Cortex of kidney (tissue), 1 donor: ENCODE measurements at places on chromosomes 2 and 18.

DNA sequence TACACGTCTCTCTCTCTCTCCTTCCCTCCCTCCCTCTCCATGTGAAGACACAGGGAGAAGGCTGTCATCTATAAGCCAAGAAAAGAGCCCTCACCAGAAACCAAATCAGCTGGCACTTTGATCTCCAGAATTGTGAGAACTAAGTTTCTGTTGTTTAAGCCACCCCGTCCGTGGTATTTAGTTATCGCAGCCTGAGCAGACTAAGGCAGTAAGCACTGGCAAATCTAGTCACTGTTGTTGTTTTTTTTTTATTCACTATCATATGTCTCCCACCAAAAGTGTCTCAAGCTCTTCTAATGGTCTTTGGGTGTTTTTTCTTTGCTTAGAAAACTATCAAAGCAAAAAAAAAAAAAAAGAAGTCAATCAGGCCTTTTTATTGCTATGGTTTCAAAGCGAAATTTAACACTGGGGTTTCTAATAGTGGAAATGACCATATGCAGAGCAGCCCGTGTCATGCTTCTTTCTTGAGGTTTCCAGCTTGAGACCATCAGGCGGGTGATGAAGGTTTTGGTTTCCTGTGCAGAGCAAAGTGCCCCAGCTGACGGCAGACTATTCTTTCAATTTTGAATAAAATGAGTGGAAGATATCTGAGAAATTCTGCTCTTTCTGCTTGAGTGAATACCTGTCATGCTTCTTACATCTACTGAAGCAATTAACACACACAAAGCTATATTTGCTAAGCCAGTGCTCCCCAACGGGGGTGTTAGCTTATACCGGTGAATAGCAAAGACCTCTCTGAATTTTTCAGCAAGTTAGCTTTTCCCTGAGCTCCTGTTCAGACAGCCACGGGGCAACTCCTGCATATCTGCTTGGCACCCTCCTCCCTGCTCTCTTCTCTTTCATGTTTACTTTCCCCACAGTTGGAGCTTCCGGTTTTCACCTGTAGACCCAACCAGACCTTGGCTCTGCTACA is 394.1 kb upstream of the ATP5MC3 start:
- no peak for DNase-seq

GRCh38 chr2:122139739-122140420 is 384.4 kb downstream of the TSN start:
- no peak for DNase-seq

DNA sequence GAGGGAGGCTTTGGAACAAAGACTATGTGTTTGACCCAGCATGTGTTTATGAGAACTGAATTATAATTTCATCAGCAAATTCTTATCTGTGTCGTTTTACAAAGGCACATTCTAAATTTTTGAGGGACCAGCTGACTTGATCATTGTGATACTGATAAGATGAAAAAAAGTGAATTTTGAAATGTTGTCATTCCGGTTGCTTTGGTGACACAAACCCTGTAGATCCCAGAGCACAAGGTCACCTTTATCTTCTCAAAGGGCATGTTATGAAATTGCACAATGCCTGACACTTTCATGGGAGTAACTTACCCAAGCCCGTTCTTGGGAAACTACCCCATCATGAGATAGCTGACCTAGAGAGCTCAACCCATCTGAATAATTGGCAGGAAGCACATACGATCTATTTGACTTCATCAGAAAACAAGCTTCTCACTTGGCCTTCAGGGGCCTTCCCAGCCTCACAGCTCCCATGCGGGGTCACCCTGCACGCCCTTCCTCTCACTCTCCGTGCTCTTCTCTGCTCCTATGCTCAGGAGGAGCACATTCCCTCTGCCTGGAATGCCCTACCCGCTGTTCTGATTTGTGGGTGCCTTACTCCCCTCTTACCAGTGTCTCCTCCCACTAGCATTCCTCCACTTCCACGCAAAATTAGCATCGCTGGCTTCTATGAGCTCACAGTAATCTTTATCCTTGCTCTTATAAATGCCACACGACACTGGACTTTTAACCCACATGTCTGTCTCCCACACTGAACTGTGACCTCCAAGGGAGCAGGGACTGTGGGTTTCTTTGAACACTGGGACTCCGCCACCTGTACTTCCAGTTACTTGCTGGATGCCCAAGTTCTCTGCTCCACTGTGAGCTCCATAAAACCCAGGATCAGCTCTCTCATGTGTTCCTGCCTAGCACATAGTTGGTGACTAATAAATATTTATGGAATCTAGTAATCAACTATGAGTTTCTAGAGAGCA is 555.8 kb upstream of the ID2 start:
- DNase-seq: no peak

DNA sequence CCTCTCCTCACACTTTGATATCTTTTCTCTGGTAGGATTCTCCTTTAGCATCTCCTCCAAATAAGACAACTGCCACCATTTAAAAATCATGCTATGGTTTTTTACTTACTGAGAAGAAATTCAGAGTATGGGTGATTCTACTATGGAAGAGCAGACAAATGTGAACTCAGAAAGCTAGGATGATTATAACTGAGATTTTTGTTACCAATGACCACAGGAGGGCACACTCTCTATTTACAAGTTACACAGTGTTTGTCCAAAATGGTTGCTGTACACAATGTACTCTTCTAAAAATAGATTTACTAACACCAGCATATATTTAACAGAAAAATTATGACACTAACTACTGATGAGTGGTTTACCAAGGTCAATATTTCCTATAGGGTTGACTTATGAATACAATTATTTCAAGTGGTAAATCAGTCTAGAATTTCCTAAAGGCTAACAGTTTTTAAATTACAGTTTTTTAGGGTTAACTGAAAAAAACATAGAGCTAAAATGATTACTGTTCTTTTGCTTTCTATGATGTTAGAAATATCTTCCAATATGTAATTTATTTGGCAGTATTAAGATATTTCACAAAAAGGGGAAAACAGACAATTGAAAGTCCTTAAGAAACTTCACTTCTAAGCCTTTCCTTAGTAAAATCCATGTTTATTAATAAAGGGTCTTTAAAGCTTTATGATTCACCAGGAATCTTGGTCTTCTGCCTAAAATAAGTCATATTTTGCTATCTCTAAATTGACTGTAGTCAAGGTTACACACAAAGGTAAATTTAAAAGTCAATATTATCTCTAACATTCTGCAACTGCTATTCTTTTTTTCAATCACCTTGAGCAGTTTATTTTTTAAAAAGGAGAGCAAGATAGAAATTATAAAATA is 57.2 kb downstream of the MAP4K3 start:
- no peak for DNase-seq

GRCh38 chr2:48983551-48983950 is 170.8 kb downstream of the FSHR start:
- DNase-seq: no peak

GRCh38 chr2:21687589-21687988 is 563.8 kb downstream of the TDRD15 start:
- no peak for DNase-seq

DNA sequence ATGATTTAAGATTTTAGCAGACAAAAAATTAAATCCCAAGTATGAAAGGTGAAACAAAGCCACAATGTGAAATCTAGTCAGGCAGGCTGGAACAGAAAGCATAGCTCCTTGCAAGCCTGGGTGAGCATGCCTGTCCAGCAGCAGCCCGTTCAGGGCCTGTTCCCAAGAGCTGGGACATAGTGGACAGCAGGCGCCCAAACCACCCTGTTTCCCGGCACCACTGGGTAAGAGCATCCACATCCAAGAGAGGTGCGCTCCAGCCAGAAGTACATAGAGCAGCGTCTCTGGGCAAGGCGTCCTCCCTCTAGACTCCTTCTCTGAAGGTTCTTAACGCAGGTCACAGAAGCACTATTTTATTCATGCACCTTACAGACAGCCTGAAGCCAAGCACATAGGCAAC is 80.8 kb downstream of the DNER start:
- no peak for DNase-seq

- DNase-seq: no peak
Observed at GRCh38 chr2:241128266-241128665, 21.0 kb downstream of the PASK start.

DNA sequence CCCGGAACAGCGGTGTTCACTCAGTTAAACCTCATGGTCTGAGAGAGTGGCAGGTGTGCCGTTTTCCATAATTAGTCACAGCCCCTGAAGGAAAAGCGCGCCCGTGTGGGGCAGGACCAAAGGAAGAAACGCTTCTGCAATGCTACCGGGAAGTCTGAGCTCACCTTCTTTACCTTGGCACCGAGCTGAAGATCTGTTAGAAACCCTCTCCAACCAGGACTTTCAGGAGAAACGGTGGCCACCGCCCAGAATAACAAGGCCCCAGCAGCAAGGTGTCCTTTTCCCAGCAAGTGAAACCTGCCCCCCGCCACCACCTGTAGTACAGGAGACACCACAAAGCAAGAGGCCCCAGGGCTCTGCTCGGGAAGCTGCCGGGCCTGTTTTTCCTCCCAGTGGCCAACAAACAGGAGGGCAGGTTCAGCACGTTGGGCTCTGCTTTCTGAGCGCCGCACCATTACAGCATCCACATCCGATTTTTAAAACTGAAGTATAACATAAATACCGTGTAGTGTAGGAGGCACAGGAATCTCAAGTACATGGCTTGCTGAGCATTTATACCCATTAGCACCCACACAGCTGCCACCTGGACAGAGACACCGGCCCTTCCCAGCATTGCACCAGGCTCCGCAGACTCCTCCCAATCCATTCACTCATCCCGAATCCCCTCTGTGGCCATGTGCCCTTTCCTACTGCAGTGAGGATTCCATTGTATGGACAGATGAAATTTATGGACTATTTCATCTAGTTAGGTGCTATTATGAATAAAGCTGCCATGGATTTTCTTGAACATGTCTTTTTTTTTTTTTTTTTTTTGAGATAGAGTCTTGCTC is 121.8 kb upstream of the RIOK3 start:
- DNase-seq: no peak

GRCh38 chr2:70381235-70381634 is 79.4 kb upstream of the FAM136A start:
- DNase-seq: no peak

DNA sequence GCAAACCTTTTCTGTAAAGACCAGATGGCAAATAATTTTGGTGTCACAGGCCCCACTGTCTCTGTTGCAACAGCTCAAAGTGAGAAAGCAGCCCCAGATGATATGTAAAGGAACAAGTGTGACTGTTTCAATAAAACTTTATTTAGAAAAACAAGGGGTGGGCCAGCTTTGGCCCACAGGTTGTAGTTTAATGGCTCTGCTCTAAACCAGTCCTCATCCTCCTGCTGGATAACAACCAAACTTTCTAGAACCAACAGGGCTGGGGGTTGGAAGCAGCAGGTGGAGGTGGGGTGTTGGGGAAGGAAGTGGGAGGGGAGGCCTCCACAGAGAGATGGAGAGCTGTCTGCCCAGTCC is 28.8 kb upstream of the INHBB start:
- no peak for DNase-seq

- no peak for DNase-seq
Observed at GRCh38 chr2:84378960-84379359, 80.1 kb downstream of the SUCLG1 start.

DNA sequence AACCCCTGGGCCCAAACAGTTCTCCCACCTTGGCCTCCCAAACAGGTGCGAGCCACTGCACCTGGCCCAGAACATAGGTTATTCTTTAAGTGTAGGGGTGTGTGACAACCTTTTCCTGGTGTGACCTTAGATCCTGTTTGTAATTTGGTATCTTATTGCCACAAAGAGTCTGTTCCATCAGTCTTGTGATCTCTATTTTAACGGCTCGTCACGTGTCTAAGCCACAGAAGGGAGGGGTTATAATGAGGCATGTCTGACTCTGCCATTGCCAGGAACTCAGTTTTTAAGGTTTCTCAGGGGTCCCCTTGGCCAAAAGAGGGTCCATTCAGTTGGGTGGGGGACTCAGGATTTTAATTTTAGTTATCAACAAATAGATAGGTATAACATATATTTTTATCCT is 4.4 kb upstream of the ALS2 start:
- DNase-seq: no peak

- no peak for DNase-seq
Observed at GRCh38 chr2:63614983-63615945, 26.5 kb downstream of the MDH1 start.

- DNase-seq: no peak
Observed at GRCh38 chr18:35155398-35156117, 85.3 kb upstream of the ZNF397 start.
